Activated CD4-positive, alpha-beta T cell treated with anti-CD3 and anti-CD28 coated beads for 36 hours (primary cell): ENCODE measurements at places on chromosomes 3 and 15.

GRCh38 chr3:59245859-59246501, 196.2 kb upstream of the CFAP20DC start:
- DNase-seq: no peak

DNA sequence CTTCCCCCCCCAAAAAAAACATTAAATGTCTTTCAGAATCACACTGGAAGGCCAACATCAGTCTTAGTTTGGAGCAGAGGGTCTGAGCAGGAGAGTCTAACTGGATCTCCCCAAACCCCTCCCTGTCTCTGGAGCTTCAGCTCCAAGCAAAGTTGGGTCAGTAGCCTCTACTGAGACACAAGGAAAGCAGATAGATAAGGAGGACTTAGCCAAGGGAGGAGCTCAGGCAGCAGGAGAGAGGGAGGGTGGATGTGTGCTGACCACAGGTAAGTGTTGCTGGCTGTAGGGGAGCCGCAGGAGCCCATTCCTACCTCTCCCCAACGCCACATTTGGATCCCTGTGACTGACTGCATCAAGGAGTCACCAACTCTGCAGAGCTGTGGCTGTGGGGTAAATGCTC, 7.0 kb downstream of the PLCB2 start:
- DNase-seq: no peak

DNA sequence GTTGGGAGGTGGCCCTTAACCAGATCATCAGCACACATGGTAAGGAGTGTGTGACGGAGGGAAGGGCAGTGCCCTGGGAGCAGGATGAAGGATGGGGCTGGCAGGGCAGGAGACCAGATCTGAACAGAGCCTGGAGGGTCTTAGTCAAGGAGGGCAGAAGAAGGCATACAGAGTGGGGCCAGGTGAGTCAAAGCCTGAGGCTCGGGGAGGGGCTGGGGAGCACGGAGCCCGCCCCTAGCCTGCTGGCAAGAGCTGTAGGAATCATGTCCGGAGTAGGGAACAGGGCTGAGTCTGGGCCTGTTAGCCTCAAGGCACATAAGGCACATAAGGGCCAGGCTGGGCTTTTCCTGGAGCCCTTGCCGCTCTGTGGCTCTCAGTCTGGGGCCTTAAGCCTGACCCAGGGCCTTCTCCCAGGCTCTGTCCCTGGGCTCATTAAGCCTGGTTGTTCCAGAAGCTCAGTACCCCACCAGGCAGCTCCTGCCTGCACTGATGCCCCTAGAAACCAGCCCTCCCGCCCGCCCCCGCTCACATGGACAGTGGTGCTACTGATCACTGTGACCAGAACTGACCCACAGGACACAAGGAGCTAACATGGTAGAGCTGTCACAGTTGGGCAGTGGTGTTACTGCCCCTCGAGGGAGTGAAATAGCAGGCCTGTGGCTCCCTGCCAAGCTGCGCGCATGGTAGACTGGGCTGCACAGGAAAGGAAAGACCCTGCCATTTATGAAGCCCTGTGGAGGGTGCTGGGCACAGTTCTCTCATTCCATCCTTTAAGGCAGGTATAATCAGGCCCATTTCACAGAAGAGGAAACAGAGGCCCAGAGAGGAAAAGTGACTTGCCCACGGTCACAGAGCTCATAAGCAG, 14.6 kb downstream of the ISG20 start:
- peak; percentile 4 for DNase-seq

- no peak for DNase-seq
These were observed 473.7 kb downstream of the LPP start for GRCh38 chr3:188627652-188628051.

DNA sequence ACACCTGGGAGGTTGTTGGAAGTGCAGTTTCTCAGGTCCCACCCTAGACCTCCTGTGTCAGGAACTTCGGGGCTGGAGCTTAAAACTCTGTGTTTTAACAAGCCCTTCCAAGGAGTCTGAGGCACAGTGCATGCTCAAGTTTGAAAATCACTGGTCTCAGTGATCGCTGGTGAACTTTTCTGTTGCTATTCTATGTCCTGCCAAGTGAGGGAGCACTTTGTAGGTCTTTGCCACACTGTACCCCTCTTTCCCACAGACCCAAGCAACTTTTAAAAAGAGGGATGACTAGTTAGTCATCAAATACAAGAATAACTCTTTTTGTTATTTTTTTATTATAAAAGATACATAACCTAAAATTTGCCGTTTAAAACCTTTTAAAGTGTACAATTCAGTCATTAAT, 133.7 kb downstream of the AGBL1 start:
- DNase-seq: no peak

- DNase-seq: peak; percentile 81
These were observed 1.1 kb downstream of the VGLL4 start for GRCh38 chr3:11642431-11643191.

- no peak for DNase-seq
These were observed 449.9 kb upstream of the GOLIM4 start for GRCh38 chr3:168545591-168545990.

DNA sequence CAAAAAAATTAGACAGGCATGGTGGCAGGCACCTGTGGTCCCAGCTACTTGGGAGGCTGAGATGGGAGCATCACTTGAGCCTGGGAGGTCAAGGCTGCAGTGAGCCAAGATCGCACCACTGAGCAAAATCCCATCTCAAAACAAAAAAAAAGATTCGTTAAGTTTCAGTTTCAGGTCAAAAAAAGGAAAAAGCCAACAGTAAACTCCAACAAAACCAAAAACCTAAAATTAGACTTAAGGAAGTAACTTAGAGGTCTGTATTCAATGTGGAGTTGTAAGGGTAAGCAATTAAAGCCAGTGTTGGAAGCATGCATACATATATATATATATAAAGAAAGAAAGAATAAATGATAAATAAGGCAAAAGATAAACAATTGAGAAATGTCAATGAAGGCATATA, 11.8 kb downstream of the KPNA1 start:
- no peak for DNase-seq

GRCh38 chr3:189103208-189103607, 68.6 kb upstream of the TPRG1 start:
- no peak for DNase-seq

DNA sequence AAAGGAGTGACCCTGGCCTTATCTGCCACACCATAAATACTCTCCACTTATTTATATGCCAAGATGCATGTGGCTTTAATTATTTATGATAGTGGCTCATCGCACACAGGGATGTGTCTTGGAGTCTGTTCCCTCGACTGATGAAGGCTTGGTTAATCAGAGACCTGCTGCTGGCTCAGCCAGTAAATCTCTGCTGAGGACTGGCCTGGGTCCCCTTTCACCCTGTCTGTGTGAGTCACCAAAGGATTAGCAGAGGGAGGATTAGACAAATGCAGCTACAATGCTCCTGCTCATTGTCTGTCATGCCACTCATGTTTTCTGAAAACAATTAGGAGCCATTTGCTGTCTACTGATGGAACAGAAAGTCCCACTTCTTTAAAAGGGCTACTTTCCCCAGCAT, 226.8 kb downstream of the NTRK3 start:
- no peak for DNase-seq

DNA sequence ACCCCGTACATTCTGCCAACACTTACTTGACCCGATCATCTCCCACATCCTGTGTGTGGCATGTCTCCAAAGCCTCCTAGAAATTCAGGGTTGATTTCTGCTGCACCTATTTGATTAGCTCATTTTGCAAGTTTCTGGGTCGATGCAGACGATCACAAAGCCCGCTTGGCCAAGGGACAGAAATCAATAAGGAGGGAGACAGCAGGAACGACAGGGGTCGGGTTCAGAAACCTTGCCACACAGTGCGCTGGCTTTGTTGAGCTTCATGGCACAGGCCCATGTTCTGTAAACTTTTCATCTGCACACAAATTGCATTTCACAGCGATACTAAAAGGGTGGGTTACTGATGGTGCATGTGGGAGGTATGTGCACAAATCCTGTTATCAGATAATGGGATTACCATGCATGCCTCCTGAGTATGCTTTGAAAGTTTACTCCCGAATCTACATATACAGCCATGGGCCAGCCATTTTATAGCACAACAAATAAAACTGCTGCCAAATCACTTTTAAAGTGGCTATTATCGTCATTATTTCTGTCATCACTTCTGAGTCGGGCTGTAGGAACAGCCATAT, 95.9 kb upstream of the ATP11B start:
- DNase-seq: no peak

GRCh38 chr3:194488055-194488742, 1.4 kb upstream of the ATP13A3 start:
- DNase-seq: no peak

GRCh38 chr15:32643907-32644445, 2.5 kb downstream of the SCG5 start:
- no peak for DNase-seq

GRCh38 chr15:62847900-62848489, 194.6 kb upstream of the TPM1 start:
- peak; percentile 73 for DNase-seq

- peak; percentile 47 for DNase-seq
These were observed 57.0 kb upstream of the FRMD4B start for GRCh38 chr3:69442771-69443311.

- no peak for DNase-seq
These were observed 776.2 kb downstream of the FHIT start for GRCh38 chr3:60475096-60475495.

GRCh38 chr15:73564255-73564654, 68.9 kb downstream of the NPTN start:
- DNase-seq: no peak

DNA sequence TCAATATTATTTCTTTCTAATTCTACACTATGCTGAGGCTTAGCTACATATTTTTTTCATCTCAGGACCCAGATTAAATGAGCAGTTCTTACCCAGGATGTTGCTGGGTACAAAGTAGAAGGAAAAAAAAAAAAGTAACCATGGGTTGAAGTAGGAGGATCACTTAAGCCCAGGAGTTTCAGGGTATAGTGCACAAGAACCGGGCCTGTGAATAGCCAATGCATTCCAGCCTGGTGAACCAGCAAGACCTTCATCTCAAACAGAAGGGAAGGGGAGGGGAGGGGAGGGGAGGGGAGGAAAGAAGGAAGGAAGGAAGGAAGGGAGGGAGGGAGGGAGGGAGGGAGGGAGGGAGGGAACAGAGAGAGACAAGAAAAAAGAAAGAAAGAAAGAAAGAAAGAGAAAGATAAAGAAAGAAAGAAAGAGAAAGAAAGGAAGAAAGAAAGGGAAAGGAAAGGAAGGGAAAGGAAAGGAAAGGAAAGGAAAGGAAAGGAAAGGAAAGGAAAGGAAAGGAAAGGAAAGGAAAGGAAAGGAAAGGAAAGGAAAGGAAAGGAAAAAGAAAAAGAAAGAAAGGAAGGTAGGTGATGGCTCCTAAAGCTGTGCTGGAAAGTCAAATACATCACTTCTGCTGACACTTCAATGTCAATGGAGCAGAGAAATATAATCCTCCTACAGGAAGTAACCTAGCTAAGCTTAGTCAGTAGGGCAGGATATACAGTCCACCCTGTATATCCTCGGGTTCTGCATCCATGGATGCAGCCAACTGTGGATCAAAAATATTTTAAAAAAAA, 206.8 kb upstream of the TGFBR2 start:
- DNase-seq: no peak
